ENCODE measurements at places on chromosomes 13 and 19. TPM values are rescaled to one million over a fixed set of nuclear protein-coding genes. Genes with fewer than 3 reads are reported as not detected.
A peak's percentile ranks its signal among the peaks of the same experiment; 100 is the strongest.

GRCh38 chr13:59441596-59442280 lies 722.0 kb downstream of the DIAPH3 start:
- H3K4me1 ChIP-seq, result peaks cover 7% of the 10 kb centered on the region
- H3K36me3 ChIP-seq, result no peaks in the 10 kb centered on the region
- H3K4me3 ChIP-seq, result peak overlapping the region; percentile 69
- DNase-seq, result no peak
- no peak overlapping the region for H3K27ac ChIP-seq

GRCh38 chr13:101930331-101930730 lies 471.5 kb downstream of the FGF14 start:
- H3K27ac ChIP-seq, result no peak overlapping the region
- H3K4me1 ChIP-seq, result no peaks in the 10 kb centered on the region
- no peak overlapping the region for H3K4me3 ChIP-seq
- no peaks in the 10 kb centered on the region for H3K27me3 ChIP-seq
- no peak for DNase-seq

DNA sequence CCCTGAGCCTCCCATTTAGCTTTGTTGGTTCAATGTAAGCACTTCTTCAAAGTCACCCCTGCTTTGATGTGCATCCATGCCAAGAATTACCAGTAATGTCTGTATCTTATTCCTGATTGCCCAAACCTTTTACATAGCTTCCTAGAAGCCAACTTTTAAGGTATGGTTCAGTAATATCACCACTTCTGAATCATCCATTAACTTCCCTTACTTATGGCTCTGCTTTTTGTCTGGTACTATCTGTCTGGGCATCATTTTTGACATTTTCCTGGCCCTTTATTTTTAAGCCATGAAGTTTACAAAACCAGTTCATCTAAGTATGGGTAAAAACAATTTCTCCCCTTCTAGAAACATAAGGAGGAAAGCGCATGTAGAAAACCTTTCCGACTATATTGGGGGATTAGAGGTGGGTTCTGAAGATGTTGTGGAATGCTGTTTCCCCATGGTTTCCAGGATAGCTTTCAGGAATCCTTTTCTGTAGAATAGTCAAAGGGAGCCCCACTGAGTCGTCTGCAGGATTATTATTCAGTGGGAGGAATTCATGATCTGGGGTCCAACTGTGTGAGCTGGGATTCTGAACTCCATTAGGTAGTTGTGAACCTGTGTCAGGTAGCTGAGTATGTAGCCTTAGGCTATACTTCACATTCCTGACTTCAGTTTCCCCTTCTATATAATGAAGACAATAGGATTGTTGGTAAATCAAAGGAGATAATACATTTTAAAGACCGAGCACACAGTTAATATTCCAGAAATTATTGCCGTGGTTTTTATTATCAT lies 163.8 kb downstream of the SUCLA2 start:
- no peaks in the 10 kb centered on the region for H3K27me3 ChIP-seq
- no peaks in the 10 kb centered on the region for H3K36me3 ChIP-seq
- no peak overlapping the region for H3K27ac ChIP-seq
- no peak for DNase-seq
- H3K4me3 ChIP-seq, result no peak overlapping the region

- H3K36me3 ChIP-seq, result no peaks in the 10 kb centered on the region
- peaks cover 10% of the 10 kb centered on the region for H3K4me1 ChIP-seq
- H3K27ac ChIP-seq, result no peak overlapping the region
- DNase-seq, result peak; percentile 44
Measured at GRCh38 chr19:56066152-56067023, 54.7 kb downstream of the ZNF787 start.

SELENOV gene
- not detected for total RNA-seq

DNA sequence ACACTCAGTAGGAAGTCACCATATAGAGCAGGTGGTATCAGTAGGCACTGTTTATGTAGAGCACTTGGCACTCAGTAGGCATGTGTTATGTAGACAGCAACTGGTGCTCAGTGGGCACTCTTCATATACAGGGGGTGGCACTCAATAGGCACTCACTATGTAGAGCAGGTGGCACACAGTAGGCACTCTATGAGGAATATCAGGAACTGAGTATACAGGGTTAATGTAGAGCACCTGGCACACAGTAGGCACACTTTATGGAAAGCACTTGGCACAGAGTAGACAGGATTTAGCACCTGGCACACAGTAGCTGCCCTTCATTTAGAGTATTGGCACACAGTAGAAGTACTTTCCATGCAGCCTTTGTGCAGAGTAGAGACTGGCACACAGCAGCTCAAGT lies 1.1 kb upstream of the CYP4F3 start:
- H3K27me3 ChIP-seq, result peaks cover under 1% of the 10 kb centered on the region
- H3K36me3 ChIP-seq, result no peaks in the 10 kb centered on the region
- H3K4me3 ChIP-seq, result no peak overlapping the region
- no peaks in the 10 kb centered on the region for H3K4me1 ChIP-seq
- no peak overlapping the region for H3K27ac ChIP-seq
- no peak for DNase-seq

GRCh38 chr19:56707821-56708220 lies 36.3 kb upstream of the ZNF835 start:
- H3K27ac ChIP-seq, result no peak overlapping the region
- H3K36me3 ChIP-seq, result no peaks in the 10 kb centered on the region
- H3K27me3 ChIP-seq, result no peaks in the 10 kb centered on the region

- no peak overlapping the region for H3K4me3 ChIP-seq
- DNase-seq, result no peak
- no peaks in the 10 kb centered on the region for H3K4me1 ChIP-seq
- no peak overlapping the region for H3K27ac ChIP-seq
- H3K36me3 ChIP-seq, result no peaks in the 10 kb centered on the region
Measured at GRCh38 chr13:89279374-89279773, 1608.2 kb downstream of the SLITRK5 start.

TMEM259 gene
- 137 TPM for total RNA-seq

GRCh38 chr13:101527130-101527529 lies 74.7 kb downstream of the ITGBL1 start:
- H3K4me3 ChIP-seq, result no peak overlapping the region
- no peak overlapping the region for H3K27ac ChIP-seq
- peaks cover 3% of the 10 kb centered on the region for H3K4me1 ChIP-seq
- H3K27me3 ChIP-seq, result peaks cover 10% of the 10 kb centered on the region
- DNase-seq, result no peak

KIR2DL4 gene
- not detected for total RNA-seq

- H3K4me1 ChIP-seq, result no peaks in the 10 kb centered on the region
- H3K36me3 ChIP-seq, result no peaks in the 10 kb centered on the region
- no peak overlapping the region for H3K4me3 ChIP-seq
- no peaks in the 10 kb centered on the region for H3K27me3 ChIP-seq
- H3K27ac ChIP-seq, result no peak overlapping the region
- no peak for DNase-seq
Measured at GRCh38 chr13:105670179-105670990, 865.1 kb downstream of the EFNB2 start.

- H3K27me3 ChIP-seq, result no peaks in the 10 kb centered on the region
- no peaks in the 10 kb centered on the region for H3K36me3 ChIP-seq
- H3K4me3 ChIP-seq, result no peak overlapping the region
- no peak overlapping the region for H3K27ac ChIP-seq
- DNase-seq, result no peak
- no peaks in the 10 kb centered on the region for H3K4me1 ChIP-seq
Measured at GRCh38 chr13:23876265-23876664, 12.9 kb downstream of the MIPEP start.

DNA sequence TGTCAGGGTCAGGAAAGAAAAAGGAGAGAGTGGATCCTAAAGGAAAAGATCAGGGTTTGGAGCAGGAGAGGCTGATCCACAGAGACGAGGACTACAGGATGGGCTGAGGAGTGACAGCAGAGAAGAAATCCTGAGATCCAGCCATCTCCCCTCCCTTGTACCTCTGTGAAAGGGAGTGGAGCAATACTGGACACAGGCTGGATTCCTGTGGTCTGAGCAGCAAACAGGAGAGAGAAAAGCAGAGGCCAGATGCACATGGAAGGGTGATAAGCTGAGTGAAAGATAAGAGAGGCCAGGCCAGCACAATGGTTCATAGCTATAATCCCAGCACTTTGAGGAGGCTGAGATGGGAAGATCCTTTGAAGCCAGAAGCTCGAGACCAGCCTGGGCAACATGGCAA lies 472.1 kb upstream of the TSHZ3 start:
- no peaks in the 10 kb centered on the region for H3K4me1 ChIP-seq
- no peak overlapping the region for H3K27ac ChIP-seq
- no peak overlapping the region for H3K4me3 ChIP-seq
- H3K36me3 ChIP-seq, result no peaks in the 10 kb centered on the region
- no peak for DNase-seq

LYPD4 gene
- total RNA-seq, result not detected

CLDN10 gene
- not detected for total RNA-seq

FCAR gene
- total RNA-seq, result not detected

GRCh38 chr13:42379241-42379640 lies 107.3 kb downstream of the AKAP11 start:
- peaks cover 83% of the 10 kb centered on the region for H3K4me1 ChIP-seq
- no peak overlapping the region for H3K4me3 ChIP-seq

DNA sequence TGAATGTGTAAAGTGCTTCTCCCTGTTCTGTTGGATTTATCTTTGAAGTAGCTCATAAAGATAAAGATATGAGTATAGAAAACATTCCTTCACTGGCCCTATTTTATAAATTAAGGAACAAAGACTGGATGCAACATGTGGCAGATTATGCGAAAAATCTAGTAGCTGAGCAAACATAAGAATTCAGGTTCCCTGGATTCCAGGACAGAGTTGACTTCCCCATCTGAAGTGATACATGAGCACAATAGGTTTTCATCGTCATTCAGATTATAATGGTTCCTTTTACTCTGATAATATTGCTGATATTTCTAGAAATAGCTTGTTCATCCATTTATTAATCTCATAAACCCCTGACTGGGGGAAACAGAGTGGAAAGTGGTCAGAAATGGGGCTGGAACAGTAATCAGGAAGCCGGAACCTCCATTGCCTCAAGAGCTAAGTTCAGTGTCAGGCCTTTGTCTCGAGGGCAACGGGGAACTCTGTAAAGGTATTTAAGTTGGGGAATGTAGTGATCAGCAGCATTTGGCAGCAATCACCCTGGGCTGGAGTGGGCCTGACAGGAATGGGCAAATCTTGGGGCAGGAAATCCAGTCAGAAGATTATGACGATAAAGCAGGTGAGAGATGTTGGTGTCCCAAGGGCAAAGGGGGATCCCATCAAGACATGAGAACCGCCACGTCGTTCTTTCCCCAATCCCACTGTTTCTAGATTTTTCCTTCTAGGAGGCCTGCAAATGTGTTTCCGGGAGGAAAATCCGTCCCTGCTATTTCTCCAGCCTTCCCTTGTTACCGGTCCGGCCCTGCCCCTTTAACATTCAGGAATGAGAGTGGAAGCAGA lies 232.5 kb upstream of the SERP2 start:
- no peaks in the 10 kb centered on the region for H3K36me3 ChIP-seq
- peak overlapping the region; percentile 83 for H3K4me3 ChIP-seq
- peaks cover 30% of the 10 kb centered on the region for H3K4me1 ChIP-seq
- H3K27me3 ChIP-seq, result peaks cover 46% of the 10 kb centered on the region
- peak overlapping the region; percentile 67 for H3K27ac ChIP-seq

GRCh38 chr13:18921063-18921462 lies 260.6 kb downstream of the TUBA3C start:
- H3K4me3 ChIP-seq, result no peak overlapping the region
- no peak for DNase-seq
- H3K27me3 ChIP-seq, result no peaks in the 10 kb centered on the region
- no peaks in the 10 kb centered on the region for H3K4me1 ChIP-seq
- no peak overlapping the region for H3K27ac ChIP-seq
- no peaks in the 10 kb centered on the region for H3K36me3 ChIP-seq

DNA sequence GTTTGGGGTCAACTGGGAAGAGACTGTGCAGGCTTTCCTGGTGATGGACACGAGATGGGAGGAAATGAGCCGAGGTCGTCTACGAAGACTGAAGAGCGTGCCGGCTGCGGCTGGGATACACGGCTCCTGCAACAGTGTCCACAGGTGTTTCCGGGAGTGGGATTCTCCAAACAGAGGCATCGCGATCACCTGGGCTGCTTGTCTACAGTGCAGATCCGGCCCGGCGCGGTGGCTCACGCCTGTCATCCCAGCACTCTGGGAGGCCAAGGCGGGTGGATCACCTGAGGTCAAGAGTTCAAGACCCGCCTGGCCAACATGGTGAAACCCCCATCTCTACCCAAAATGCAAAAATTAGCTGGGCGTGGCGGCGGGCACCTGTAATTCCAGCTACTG lies 11.6 kb upstream of the SLC39A3 start:
- H3K4me1 ChIP-seq, result peaks cover 6% of the 10 kb centered on the region
- H3K4me3 ChIP-seq, result no peak overlapping the region
- no peak for DNase-seq
- H3K27ac ChIP-seq, result no peak overlapping the region

- H3K27me3 ChIP-seq, result no peaks in the 10 kb centered on the region
- no peak overlapping the region for H3K4me3 ChIP-seq
- DNase-seq, result no peak
- peaks cover 2% of the 10 kb centered on the region for H3K4me1 ChIP-seq
- H3K27ac ChIP-seq, result no peak overlapping the region
- H3K36me3 ChIP-seq, result no peaks in the 10 kb centered on the region
Measured at GRCh38 chr19:33429891-33430673, 56.6 kb downstream of the CEBPG start.

DNA sequence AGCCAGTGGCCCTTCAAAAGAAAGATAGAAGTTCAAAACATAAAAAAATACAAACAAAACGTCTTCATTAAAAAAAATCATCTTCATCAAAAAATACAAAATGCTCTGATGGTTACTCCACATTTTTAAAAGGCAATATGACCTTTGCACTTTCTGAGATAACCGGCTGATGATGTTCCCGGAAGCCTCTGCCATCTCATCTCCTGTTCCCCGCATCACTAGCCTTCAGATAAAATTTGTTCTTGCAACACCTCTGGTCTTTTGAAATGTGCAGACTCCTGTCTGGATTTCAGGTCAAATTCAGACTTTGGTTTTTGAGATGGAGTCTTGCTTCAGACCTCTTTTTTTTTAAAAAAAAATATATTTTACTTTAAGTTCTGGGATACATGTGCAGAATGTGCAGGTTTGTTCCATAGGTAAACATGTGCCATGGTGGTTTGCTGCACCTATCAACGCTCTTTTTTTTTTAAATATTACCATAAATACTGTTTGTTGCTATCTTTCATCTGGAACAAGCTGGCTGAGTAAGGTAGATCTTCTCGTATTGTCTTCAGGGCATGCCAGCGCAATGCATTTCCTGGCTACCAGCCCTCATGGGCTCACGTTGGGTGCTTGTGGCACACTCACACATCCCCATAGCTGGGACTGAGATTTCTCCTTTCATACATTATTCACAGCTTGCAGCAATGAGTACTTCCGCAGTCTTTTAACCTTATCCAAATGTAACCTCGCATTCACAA lies 418.9 kb upstream of the ARGLU1 start:
- no peak overlapping the region for H3K27ac ChIP-seq
- H3K27me3 ChIP-seq, result no peaks in the 10 kb centered on the region
- H3K4me3 ChIP-seq, result no peak overlapping the region
- no peaks in the 10 kb centered on the region for H3K4me1 ChIP-seq
- no peaks in the 10 kb centered on the region for H3K36me3 ChIP-seq
